ENCODE measurements at places on chromosomes 7 and 10.
A peak's percentile ranks its signal among the peaks of the same experiment; 100 is the strongest.

DNA sequence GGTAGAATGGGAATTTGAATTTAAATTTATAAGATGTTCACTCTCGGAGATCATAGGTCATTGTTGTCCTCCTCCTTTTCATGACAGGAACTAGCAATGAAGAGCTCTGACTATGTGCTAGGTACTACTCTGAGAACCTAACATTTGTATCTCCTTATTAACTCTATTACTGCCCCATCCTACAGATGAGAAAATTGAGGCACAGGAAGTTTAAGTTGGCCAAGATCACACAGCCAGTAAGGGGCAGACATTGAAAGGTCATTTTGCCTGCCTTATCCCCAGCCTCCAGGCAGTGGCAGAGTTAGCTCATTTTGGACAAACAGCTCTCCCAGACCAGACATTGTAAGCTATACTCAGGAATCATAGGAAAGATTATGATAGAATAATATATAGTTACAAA lies 6.0 kb downstream of the SRGN start:
- no peak for DNase-seq

- DNase-seq, result no peak
These were observed 75.4 kb downstream of the PLXNA4 start for GRCh38 chr7:132500727-132501440.

DNA sequence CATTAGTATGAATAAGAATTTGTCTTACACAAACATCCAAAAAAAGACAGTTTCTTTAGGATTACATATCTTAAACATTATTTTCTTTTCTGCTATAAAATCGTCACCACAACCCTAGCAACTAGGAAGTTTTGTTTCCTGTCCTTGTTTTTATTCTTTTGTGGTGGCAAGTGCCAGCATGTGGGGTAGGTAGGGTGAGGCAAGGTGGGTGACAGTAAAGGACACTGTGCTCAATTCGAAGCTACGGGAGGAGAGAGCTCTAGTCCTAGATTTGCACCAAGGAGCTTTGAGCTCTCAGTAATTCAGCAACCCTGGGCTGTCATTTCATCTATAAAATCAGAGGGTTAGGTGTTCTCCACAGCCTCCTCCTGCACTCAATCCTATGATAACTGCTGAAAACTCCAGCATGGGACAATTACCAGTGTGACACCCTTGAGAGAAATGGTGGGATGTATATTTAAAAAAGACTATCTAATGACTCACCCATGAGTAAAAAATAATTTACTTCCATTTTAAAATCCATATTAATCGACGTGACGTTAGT lies 187.1 kb downstream of the FAM107B start:
- no peak for DNase-seq

DNA sequence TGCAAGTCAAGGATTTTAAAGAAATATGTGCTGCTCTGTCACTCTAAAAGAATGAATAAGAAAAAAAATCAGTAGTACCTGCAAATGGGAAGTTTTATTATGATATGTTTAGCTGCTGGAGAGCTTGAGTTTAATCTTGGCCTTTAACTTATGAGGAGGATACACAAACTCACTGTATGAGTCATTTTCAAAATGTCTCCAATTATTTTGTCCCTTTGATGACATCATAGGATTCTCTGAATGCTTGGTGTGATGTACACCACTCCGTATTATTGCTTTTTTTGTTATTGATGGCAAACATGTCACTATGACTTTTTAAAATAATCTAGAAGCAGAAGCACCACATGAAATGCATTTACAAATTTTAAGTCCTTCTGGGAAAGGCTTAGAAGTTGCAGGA lies 125.8 kb downstream of the RALA start:
- DNase-seq, result no peak

GRCh38 chr10:94358480-94358879 lies 4.3 kb downstream of the NOC3L start:
- no peak for DNase-seq

GRCh38 chr7:9204571-9204970 lies 771.2 kb downstream of the NXPH1 start:
- DNase-seq, result no peak

GRCh38 chr7:26485367-26485934 lies 193.8 kb downstream of the SNX10 start:
- no peak for DNase-seq

- DNase-seq, result no peak
These were observed 235.5 kb downstream of the SEMA3E start for GRCh38 chr7:83413424-83413823.

DNA sequence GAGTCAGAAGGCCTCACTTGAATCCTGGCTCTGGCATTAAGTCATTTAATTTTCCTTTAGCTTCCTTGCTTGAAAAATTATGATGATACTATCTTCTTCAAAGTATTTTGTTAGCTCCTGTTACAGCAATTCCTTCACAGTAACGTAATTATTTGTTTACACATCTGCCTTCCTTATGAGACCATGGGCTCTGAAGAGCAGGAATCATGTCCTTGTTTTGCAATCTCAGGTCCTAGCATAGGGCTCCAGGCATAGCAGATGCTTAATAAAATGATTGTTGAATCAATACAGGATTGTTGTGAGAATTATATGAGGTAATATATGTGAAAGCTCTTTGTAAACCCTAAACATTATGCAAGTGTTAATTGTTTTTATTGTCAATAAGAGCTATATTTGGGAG lies 25.5 kb downstream of the KLHDC10 start:
- no peak for DNase-seq

GRCh38 chr10:88848499-88848898 lies 3.1 kb downstream of the ANKRD22 start:
- no peak for DNase-seq

- DNase-seq, result no peak
These were observed 107.4 kb downstream of the GSAP start for GRCh38 chr7:77308792-77309191.

DNA sequence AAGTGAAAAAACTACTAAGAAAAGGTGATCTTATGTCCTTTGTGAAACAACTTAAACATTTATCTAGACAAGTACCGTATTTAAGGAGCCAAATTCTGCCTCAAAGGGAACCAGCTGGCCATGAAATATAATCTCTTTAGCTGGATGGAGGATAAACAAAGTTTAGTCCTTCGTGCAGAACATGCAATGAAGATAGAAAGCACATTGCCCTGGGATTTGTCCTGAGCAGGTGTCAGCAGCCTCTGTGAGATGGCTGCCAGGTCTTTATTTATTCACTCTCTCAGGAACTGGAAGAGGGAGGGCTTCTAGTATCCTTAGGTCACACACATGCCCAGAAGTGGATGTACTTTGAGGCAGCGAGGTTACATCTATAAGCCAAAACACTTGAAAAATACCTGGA lies 57.4 kb upstream of the CASD1 start:
- peak; percentile 51 for DNase-seq

GRCh38 chr7:44286182-44286617 lies 39.2 kb downstream of the CAMK2B start:
- DNase-seq, result no peak

GRCh38 chr10:132427006-132427771 lies 30.2 kb downstream of the PWWP2B start:
- no peak for DNase-seq

- no peak for DNase-seq
These were observed 329.7 kb upstream of the ADARB2 start for GRCh38 chr10:2067015-2067414.

GRCh38 chr7:17033245-17033644 lies 151.5 kb upstream of the AGR3 start:
- DNase-seq, result no peak

- no peak for DNase-seq
These were observed 11.2 kb downstream of the BTBD16 start for GRCh38 chr10:122282253-122282671.

DNA sequence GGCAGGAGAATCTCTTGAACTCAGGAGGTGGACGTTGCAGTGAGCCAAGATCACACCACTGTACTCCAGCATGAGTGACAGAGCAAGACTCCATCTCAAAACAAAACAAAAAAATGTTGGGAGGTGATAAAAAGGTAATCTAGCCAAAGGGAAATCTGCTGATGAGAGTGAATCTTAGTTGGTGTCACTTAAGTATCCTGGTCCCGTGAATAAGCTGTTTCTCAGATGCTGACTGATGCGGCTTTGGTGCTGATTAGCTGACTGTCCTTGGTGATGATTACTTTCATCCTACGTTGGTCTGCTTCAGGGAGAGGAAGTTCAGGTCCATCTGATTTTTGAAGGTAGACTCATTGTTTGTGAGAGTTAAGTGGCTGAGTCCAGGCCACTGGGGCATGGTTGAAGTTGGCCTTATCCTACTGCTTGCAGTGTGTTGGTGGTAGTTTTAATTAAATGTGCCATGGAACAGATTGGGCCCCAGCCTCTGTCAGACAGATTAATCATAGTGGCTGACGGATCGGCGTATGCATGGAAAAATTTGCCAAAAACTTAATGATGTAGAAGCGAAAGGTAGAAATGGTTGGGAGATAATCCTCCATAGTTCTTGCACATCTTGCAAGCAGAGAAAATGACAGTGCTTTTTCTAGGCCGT lies 17.4 kb upstream of the TMEM236 start:
- no peak for DNase-seq

GRCh38 chr10:60810437-60811182 lies 32.3 kb downstream of the CDK1 start:
- DNase-seq, result no peak

DNA sequence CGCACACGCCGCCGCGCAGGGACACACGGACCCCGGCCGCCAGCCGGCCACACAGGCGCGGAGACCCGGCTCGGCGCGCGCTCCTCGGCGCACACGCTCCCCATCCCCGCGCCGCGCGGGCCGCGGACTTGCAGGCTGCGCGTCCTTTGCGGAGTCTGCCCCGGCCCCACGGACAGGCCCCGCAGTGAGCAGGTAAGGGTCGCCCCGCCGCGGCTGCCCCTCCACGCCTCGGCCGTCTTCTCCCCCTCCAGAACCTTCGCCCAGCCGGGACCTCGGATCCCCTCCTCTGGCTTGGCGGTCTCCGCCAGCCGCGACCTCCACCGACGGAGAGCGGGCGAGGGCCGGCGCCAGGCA lies 356 bp downstream of the ADCYAP1R1 start:
- no peak for DNase-seq
